ENCODE measurements at places on chromosomes 6 and 20.

DNA sequence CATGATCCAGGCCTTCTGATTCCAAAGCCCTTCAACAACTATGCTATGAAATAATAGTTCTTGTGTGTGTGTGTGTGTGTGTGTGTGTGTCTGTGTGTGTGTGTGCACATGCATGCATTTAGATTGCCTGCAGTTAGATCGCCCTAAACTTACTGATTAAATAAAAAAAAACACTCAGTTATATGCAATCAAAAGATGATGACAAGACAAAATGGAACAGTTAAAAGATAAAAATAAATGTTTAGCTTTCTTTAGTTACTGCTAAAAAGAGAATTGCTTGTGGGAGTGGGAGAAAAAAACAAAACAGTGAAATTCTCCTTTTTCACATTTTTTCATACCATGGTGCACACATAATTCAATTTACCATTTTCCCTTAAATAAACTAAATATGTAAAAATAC is 29.4 kb downstream of the MARCKS start:
- no peak for DNase-seq

DNA sequence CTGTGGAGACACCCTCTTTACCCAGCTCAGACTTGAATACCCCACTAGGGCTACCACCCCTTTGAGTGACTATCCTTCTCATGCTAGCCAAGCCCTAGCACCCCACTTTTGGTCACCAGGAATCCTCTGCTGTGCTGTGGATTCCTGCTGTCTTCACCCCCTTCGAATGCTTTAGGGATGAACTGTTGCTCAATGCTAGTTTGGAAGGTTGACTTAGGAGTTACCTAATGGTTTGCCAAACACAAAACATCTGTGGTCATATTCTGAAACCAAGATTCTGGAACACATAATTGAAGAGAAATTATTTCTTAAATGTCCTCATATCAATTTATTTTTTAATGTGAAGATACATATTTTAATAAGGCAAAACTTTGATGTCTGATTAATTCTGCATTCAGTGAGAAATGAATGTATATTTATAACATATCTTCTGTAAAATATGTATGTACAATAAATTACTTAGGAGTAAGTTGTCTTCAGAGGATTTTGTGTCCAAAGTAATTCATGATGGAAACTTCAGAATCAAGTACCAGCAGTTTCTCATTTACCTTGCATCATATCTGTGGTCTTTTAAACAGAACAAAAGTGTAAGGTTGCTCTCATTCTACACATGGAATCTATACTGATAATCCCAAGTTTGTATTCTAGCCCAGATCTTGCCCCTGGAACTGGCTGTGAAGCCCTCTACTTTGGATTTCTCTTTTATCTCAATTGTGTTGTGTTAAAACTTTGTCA is 46.9 kb downstream of the TMEM200A start:
- DNase-seq = no peak

DNA sequence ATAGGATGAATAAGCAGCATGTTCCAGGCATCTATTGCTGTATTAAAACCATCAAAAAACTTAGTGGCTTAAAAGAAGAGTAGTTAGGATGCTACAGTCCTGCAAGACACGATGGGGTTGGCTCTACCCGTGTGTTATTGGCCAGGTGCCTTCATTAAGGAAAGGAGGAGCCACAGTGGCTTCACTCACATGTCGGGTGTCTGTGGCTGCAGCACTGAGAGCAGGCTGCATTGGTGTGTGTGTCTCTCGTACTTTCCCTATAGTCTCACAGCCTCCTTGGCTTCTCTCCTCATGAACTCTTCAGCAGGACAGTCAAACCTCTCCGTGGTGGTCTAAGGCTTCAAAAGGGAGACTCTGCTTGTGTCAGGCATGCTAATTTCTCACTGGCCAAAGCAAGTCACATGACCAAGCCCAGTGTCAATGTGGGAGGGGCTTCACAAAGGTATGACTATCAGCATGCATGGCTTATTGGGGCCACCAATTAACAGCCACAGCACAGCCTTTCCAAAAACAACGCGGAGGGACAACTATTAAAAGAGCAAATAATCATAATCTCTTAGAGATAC is 402.8 kb downstream of the KIF16B start:
- no peak for DNase-seq

DNA sequence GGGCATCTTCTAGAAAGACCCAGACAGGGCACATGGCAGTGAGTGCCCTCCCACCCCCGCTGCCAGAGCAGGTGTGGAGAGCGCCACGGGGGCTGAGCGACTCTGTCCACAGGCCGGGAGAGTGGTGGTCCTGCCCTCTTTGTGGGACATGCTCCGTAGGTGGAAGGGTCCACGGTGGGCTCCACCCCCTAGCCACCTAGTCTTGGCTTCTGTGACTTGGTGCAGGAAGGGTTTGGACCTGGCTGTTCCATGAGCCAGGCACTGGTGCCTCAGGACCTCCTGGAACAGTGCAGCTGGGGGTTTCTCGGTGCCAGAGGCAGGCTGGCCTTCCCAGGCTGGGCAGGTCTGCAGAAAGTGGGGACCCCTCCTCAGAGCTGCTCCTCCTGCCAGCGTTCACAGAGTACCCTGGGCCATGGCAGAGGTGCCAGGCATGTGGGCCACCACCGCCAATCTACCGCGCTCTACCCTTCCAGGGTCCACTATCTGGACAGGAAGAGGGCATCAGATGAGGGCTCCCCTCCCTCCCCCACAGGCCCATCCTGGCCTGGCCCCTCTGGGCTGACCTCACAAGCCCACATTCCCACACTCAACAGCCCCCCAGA is 23.0 kb downstream of the SLCO4A1 start:
- DNase-seq = no peak

DNA sequence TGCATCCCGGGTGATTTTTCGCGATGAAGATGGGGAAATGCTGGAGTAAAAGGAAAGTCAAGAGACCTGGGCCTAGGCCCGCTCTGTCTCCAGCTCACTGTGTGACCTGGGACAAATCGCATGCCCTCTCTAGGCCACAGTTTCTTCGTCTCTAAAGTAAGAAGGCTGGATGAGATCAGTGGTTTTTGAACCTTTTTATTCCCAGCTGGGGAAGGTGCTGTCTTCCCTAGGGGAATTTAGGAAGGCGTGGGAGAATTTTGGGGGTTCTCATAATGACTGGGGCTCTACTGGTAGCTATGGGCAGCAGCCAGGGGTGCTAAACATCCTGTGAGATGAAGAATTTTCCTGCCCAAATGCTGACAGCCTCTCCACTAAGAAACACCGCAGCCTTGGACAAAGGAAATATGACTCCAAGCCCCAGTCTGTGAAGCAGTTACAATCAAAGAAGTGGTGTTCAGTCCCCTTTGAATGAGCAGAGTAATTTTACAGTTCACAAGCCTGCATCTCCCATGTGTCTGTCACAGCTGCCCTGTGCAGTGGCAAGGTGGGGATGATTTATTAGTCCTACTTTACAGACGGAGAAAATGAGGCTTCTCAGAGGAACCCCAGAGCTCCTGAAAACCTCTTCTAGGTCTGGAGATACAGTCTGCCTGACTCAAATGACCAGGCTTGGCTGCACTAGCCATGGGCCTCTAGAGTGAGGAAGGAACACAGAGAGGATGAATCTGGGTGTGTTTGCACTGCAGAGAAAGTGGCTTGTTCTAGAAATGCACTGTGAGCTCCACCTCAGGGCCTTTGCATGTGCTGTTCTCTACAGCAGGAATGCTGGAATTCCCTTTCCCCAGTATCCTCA is 57.2 kb downstream of the RAB44 start:
- DNase-seq = no peak

Data from stimulated activated CD4-positive, alpha-beta T cell treated with anti-CD3 and anti-CD28 coated beads, TNF-alpha, amount 100 ng/mL, for 24 hours (primary cell).